NCI-H1436 (cell line): ENCODE measurements at places on chromosomes 6 and 20.

GRCh38 chr20:51022803-51023616 lies at the start of gene KCNG1:
Gene KCNG1 (minus strand): TSS chr20:51023107. CDS start chr20:51010338, 12,769 bp downstream.
- DNase-seq, result peak; percentile 74

GRCh38 chr6:156905801-156906200 lies 128.6 kb downstream of the ARID1B start:
- DNase-seq, result no peak

DNA sequence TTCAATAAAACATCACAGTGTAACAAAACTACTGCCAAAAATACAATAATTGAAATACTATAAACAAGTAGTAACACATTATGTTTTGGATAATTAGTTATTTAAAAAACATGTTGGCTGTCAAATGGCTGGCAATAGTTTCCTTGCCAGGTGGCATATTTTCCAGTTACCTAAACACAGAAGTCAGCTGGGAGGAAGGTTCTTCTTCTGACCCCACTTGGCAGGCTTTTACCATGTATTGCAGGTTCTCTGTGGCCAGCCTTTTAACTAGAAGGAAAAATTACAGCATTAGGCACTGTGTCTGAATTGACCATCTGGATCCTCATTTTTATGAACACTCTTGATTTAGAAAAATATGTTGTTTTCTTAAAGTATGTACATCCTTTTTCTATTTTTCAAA lies 131.4 kb downstream of the MMS22L start:
- no peak for DNase-seq

GRCh38 chr6:157086632-157087031 lies 236.7 kb downstream of the TMEM242 start:
- no peak for DNase-seq

DNA sequence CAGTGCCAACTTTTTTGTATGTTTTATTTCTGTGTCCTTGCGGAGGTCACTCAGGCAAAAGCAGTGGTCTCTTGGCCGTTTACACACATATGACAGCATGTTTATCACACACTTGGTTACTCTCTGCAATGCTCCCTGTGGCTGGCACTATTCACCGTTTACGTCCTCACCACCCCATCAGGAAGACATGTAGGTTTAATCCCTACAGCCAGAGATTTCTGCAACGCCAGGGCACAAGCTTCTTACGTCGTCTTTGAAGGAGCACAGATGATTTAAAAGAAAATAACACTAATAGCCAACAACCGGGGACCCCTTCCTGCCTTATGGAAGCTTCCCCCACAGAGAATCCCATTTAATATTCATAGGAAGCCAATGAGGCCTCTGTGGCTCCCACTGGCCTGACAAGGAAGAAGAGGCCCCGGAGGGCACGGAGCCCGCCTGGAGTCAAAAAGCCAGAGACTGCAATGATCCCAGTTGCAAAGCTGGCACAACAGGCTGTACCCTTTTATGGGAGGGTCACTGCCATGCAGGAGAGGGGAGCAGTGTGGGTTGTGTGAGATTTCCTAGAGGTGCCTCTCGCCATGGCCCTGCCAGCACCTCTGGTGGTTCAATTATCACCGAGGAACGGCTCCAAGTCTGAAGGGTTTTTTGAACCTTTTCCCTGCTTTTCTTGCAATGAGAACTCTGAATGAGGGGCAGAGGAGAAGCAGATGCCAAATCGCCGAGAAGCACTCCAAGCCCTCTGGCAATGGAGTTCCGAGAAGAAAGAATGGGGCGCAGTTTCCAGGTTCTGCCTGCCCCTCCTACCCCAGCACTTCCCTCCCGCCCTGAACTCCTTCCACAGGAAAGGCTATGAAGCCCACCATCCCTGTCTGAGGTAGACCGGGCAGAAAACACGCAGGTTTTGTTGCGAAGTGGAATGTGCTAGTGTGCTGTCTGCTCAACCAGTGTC lies 96.2 kb downstream of the THBS2 start:
- no peak for DNase-seq

DNA sequence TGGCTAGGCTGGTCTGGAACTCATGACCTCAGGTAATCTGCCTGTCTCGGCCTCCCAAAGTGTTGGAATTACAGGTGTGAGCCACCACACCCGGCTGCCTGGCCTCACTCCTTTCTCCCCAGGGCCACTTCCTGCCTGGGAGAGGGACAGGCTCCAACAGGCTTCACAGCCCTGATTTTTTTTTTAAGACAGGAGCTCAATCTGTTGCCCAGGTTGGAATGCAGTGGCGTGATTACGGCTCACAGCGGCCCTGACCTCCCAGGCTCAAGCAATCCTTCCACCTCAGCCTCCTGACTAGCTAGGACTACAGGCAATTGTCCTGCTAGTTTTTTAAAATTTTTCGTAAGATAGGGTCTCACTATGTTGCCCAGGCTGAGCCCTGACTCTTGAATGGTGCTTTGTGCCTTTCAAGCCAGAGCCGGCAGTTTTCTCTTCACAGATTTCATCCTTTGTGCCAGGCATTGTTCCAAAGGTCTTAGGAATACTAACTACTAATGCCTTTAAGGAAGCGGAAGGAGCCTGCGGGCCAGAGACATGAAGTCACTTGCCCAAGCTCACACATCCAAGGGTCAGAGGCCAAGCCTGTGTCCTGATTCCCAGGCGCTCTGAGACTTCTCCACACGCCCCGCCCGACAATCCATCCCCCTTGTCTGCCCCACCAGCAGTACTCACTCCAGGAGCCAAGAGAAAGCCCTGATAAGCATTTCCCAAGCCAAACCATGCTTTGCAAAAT lies 19.2 kb downstream of the CAPN11 start:
- DNase-seq, result no peak

DNA sequence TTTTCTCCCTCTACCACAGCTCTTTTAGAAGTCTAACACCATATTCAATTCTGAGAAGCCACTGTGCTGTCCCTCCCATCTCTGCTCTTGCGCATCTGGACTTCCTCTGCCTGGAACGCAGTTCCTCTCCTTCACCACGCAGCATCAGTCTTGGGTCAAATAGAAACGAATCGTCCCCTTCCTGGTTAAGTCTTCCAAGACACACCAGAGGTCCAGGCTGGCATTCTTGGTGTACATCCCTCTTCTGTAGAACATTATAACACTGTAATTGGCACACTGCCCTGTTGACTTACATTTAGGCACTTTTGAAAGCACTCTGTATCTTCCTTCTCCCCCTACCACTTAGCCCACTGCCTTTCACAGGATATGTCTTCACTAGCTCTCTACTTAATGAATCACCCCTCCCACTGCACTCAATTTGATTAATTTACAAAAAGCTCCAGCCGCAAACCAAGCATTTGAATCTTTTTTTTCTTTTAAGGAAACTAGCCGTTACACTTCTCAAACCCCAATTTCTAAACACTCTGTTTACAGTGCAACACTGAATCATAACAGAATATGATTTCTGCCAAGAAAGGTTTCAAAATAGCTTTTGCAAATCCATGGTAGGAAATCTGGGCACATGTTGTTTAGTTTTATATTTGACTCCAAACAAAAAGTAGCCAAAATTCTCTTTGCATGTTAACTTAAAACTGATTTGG lies 140.8 kb upstream of the CARMIL1 start:
- peak; percentile 13 for DNase-seq

DNA sequence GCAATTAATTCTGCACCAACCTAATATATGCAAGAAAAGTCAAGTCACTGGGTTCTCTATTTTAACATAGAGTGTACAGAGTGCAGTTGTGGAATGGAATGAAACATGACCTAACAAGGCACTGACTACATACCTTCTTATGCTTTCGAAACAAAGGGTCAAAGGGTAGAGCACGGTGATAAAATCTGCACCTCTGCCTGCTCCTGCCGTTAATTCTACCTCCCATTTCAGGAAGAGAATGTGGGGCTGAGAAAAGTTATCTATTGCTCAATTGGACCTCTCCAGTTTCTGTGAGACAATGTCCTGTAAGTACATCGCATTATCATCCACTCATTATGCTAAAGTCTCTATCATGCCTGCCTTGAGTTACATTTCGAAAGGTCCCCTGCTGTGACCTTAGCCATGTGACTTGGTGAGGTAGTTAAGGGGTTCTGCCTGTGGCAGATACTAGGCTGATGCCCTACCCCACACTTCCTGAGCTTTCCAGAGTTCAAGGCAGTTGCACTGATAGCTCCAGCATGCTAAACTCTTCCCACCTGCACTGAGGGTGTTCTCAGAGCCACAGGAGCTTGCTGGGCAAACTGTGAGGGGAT lies 14.0 kb upstream of the MOCS1 start:
- DNase-seq, result no peak

GRCh38 chr20:50541606-50542041 lies 31.4 kb downstream of the PTPN1 start:
- DNase-seq, result no peak

GRCh38 chr6:155382338-155382685 lies 68.0 kb upstream of the TFB1M start:
- no peak for DNase-seq

- DNase-seq, result no peak
Observed at GRCh38 chr6:125869427-125869826, 78.7 kb downstream of the NCOA7 start.

DNA sequence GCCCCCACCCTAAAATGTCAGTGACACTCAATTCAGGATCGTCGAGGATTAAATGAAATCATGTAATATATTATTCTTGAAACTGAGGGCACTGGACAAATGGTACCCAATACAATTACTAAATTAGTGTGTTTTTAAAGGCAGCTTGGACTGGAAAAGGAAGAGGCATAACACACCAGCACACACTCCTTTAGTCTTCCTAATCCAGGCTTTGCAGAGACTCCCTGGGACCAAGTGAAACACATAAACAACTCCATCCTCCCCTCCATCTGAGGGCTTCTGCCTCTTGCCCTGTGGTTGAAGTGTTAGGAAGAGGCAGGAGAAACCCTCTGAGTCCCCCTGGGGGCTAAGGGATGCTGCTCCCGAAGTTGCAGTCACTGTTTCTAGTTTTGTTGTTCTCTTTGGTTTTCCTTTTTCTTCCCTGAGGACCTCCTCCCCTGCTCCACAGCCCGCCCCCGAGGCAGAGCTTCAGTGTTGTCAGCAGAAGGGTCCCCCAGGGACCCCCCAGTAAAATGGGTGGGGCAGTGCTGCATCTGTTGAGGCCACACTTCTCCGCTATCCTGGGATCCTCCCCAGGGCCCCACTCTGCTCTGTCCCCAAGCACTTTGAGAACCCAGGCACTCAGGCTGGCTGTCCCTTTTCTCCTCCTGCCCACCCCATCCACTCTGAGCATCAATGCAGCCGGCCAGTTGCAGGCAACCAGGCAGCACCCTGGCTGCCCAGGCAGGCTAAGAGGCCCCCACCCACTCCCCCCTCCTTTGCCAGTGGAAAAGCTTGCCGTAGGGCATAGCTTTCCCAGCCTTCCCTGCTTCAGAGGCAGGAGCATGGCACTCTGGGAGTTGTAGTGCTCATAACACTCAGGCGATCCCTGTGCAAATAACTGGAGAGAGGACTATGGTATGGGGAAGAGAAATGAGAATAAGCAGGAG lies 5.9 kb downstream of the TMEM63B start:
- peak; percentile 65 for DNase-seq

DNA sequence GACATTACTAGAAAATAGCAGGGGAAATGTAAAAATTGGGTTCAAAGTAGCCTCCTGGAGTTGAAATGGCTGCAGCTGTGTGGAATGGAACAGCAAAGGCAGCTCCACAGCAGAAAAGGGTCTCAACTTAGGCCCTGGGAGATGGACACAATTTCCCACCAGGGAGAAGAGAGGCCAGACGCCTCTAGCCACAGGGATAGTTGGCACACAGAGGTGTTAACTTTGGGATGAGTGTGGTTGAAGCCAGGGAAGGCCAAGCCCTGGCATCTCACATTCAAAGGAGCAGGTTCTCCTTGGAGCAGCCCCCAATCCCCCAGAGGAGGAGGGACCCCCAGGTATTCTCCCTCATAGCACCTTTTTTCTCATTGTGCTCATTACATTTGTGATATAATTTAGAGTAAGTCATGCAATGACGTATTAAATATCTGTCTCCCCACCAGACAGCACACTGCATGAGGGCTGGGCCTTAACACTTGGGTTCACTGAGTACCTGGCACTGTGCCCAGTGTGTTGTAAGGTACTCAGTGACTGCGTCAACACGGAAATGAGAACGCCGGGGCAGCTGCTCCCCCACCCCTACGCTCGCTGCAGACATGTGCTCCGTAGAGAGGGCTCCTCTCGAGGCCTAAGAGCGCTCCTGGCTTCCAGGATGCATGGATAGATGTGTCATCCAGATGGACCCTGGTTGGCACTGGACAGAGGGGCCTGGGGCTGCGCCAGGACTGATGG lies 76.0 kb upstream of the CD93 start:
- DNase-seq, result peak; percentile 83

- DNase-seq, result no peak
Observed at GRCh38 chr6:14758421-14759081, 487.3 kb upstream of the JARID2 start.

GRCh38 chr6:91185072-91185471 lies 598.2 kb upstream of the MAP3K7 start:
- no peak for DNase-seq

DNA sequence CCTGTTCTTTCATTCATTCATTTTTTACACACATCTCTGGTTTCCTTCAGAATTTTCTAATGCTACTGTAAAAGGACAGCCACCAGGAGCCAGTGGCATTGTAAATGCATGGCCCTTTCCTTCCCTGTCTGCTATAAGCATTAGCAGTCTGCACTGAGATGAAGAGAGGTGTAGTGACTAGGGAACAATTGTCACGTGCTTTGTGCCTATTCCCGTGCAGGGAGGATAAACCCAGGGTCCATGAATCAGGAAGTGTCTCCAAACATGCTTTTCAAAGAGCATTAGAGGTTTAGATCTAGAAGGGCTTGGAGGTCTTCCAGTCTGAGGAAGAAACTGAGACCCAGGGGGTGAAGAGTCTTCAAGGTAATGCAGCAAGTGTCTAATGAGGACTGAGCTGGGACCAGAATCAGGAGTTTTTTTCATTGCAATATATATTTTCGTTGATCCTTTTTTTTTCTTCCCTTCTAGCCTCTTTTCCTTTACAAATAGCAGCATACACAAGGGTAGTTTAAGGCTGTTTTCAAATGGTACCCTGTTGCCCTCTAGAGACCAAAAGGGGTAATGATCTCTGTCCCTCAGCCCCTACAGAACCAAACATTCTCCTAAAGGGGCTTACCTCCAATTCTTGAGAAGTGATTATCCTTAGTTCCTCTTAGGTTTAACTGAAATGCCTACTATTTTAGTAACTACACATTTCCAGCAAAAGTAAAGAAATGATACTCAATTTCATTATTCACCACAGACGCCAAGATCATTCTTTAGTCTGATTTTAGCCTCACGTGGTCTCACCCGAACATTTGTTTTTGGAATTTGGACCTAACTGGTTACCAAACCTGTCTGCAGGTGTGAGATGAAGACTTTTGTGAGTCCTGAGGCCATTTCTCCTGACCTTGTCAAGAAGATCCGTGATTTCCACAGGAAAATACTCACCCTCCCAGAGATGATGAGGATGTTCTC lies 6.6 kb downstream of the TRIM15 start:
- peak; percentile 17 for DNase-seq

DNA sequence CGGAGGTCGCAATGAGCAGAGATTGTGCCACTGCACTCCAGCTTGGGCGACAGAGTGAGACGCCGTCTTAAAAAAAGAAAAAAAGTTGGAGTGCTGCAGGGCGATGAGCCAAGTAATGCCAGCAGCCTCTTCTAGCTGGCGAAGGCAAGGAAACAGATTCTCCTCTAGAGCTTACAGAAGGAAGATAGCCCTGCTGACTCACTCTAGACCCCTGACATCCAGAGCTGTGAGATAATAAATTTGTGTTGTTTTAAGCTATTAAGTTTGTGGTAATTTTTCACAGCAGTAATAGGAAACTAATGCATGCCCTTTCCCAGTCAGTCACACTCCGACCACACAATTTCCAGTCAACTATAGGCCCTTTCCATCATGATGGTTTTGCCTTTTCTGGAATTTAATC lies 16.4 kb downstream of the PRSS16 start:
- DNase-seq, result no peak
